ENCODE measurements at places on chromosomes 4 and X.

DNA sequence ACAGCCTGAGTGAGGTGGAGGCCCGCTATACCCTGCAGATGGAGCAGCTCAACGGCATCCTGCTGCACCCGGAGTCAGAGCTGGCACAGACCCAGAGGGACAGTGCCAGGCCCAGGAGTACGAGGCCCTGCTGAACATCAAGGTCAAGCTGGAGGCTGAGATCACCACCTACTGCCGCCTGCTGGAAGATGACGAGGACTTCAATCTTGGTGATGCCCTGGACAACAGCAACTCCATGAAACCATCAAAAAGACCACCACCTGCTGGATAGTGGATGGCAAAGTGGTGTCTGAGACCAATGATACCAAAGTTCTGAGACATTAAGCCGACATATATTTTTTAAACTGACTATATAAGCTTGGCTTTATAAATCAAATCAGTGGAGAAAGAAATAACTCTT is 73.3 kb upstream of the HHIP start:
- no peak for DNase-seq

DNA sequence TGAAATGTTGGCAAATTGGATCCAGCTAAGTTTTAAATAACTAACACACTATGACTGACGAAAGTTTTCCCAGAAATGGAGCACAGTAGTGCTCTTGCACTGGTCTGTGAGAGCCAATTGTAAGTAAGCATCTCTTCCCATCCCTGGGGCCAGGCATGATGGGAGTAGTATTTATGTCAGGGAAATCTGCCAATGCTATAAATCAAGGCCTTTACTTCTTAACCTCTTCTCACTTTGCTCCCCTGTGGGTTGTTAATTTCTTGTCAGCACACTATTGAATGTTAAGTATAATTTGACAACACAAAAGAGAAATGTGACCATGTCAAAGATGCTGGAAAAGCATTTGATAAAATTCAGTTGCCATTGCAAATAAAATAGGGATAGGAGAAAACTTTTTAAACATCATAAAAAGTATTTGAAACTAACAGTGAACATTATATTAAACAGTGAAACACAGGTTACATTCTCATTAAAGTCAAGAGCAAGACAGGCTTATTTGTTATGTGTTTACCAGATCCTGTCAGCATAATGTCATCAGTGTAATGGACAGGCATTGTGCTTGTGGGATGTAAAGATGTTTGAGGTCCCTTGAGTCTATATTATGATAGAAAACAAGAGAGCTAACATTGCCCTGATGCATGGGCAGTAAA is 5.0 kb downstream of the F8A1 start:
- DNase-seq = no peak

DNA sequence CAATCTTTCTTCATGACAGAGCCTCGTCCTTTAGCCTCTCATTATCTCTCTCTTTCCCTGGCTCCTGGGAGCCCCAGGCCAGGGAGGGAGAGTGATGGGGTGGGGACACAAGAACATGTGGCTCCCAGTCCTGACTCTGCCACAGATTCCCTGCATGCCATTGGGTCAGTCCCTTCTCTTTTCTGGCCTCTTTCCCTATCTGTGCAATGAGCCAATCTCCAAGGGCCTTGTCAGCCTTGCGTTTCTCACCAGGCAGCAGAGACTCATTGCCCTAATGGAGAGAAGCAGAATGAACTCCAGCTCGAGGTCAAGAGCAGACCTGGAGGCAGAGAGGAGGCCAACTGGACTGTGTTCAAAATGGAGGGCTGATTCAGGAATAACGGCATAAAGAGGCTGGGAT is 38.4 kb upstream of the PJA1 start:
- DNase-seq = no peak

DNA sequence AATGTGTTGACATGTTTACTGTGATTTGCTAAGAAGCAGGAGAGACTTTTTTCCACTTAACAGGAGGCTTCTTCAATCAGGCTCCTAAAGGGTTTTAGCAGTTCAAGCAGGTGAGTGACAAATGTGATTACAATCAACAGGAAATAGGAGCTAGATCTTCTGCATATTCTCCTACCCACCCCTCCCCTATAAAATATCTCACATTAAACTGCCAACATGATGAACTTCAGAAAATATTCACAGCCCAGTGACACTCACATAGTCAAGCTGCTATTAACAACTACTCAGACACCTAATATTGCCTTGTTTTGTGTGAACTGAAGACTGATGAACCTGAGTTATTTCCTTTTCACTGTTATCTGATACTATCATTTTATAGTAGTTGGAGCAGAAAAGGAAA is 55.9 kb upstream of the ANTXR2 start:
- no peak for DNase-seq

GRCh38 chr4:185566425-185566824 is 31.1 kb upstream of the PDLIM3 start:
- no peak for DNase-seq

- no peak for DNase-seq
These were observed 104.4 kb upstream of the ARHGAP24 start for GRCh38 chr4:85370400-85371032.

GRCh38 chrX:77436682-77437081 is 10.5 kb upstream of the FGF16 start:
- DNase-seq = no peak

- no peak for DNase-seq
These were observed 159.0 kb downstream of the GASK1B start for GRCh38 chr4:158013858-158014257.

GRCh38 chrX:153766098-153766817 is 2.2 kb downstream of the PLXNB3 start:
- no peak for DNase-seq

DNA sequence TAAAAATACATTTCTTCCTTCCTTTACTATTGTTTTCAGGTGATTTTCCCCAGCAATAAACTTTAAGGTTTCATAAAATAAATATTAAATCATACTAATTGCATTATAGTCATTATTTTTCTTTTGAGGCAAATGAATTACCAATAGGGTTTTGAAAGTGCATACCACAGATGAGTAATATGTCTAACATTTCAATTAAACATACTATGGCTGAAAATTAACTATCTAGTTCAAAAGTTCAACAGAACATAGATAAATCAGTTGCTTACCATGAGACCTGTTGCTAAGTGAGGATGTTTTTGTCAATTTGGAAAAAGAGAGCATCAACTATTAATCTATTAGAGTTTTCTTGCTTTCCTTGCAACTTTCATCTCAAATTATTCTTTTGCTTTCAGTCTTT is 35.0 kb downstream of the NPY5R start:
- DNase-seq = no peak

- no peak for DNase-seq
These were observed 342.3 kb upstream of the GALNT7 start for GRCh38 chr4:172826346-172826745.

DNA sequence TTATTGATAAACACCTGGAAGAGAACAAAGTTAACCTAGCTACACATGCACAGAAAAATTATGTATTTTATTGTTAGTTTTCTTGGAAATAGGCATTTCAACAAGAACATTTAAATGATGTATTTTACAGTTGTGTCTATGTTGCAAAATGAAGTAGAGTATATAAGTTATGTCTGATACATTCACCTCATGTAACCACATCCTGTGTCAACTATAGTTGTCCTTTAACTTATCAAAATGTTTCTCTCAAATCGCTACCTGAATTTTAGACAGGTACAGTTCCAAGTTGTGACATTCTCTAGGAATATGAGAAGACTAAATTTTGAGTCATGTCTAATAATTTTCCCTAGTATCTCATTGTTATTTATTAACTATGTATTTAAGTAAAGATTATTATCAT is 27.2 kb upstream of the TNIP3 start:
- no peak for DNase-seq

GRCh38 chr4:144289667-144290428 is 149.3 kb upstream of the GYPA start:
- DNase-seq = no peak

- no peak for DNase-seq
These were observed 59.0 kb downstream of the NFKB1 start for GRCh38 chr4:102560115-102560514.

GRCh38 chrX:154495472-154495922 is 5.1 kb upstream of the SLC10A3 start:
- DNase-seq = no peak

GRCh38 chr4:130028552-130028951 is 932.6 kb downstream of the C4orf33 start:
- no peak for DNase-seq

GRCh38 chr4:5260121-5260520 is 208.8 kb downstream of the STK32B start:
- no peak for DNase-seq

- no peak for DNase-seq
These were observed 65.4 kb upstream of the TRPC3 start for GRCh38 chr4:122017296-122017695.

DNA sequence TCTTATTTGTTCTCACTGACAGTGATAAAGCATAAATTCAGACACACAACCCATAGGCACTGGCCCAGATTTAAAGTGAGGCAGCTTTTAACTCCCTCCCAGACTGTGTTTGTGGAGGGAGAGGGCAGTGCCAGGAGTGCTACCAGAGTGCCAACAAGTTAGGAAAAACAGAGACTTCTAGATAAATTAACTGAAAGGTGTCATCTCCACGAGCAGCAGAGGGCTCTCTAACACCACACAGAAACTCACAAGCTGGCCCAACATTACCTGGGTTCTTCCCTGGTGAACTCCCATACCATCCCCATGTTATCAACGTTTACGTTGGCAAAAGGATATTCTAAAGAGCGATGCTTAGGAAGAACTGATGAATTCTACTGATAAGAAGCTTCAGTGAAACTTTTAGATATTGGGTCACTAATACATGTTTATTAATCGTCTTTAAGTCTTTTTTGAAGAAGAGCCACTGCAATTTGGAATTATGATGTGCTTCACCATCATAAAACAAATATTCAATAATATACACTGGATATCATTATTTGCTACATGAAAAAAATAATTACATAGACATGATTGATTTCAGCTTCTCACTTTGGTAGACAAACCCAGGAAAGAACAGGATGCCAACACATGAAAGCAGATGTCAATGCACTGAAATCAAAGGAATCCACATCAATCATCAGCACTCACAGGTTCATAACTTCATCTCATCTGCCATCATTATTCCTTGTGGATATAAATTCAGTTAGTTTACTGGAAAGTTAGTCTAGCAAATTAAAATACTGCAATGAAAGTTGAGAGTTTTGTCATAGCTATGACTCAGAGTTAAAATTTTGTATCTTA is 121.2 kb upstream of the NAP1L5 start:
- no peak for DNase-seq

- no peak for DNase-seq
These were observed 17.2 kb upstream of the ARSJ start for GRCh38 chr4:113996599-113997177.

DNA sequence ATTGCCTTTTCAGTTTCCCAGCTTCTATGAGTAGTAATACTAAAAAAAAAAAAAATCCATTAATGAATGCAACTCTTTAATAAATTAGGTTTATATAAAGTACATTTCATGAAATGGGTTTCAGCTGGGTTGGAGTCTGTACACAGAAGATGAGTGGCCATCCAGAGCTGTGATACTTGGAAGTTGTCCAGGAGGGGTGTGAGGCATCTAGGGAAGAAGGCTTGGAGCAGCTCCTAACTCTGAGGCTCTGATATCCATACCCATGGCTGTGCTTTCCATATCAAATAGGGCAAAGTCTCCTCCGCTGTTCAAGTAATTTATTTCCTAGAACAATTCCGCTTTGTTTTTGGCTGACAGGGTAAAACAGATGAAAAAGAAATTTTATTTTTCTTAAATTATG is 423.3 kb upstream of the TENM3 start:
- no peak for DNase-seq

- DNase-seq = no peak
These were observed 268.4 kb upstream of the MAGEB18 start for GRCh38 chrX:25869761-25870160.

DNA sequence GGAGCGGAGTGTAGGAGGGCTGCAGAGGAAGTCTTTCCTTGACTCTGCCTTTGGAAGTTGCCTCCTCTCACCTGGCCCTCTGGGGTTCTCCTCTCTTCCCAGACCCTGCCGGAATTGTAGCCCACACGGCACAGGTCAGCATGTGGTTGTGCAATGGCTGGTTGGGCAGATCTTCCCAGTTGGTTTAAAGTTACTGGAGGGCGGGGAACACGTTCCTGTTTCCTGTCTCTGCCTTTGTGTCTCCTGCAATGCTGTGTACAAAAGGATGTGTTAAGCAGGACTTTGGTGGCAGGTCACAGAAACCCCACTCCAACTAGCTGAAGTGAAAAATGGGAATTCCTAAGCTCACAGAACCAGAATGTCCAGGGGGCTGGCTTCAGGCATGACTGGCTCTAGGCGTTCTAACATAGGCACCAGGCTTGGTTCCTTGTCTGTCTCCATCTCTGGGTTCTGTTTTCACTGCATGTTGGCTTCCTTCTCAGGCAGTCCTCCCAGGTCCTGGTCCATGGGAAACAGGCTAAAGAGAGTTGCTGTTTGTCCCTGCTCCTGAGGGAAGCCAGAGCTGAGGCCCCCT is 19.9 kb downstream of the SORCS2 start:
- no peak for DNase-seq

DNA sequence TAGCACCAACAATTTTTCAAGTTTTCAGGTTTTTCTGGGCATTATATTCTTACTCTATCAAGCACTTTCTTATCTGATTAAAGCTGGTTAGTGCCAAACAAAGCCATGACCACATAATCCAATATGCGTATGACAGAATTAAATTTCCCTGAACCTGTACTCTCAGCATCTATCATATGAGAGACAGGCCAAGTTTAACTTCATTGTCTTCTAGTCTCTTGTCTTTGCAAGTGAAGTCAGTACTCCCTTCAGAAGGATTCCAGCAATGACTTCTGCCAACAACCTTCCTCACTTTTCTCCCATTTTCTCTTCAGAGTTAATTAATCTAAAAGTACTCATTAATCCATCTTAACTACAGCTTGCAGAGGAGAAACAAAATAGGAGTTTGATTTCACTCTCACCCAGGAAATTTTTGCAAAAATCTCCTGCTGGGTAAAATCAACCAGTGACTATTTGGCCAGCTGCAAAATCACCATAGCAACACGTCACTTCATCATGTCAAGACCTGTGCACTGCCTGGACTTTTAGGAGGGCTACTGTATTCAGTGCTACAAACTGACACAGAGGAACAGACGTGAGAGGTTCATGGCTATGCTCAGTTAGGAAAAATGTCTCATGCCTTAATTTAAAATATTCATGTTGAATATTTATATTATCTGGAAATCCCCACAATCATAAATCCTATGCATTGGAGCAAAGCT is 208.4 kb downstream of the ANTXR2 start:
- DNase-seq = no peak

- DNase-seq = no peak
These were observed 185.5 kb upstream of the RBPJ start for GRCh38 chr4:26135331-26135730.

- DNase-seq = no peak
These were observed 114.2 kb upstream of the FAT4 start for GRCh38 chr4:125200556-125200955.
